ENCODE measurements at places on chromosomes 6 and 20. TPM values are rescaled to one million over a fixed set of nuclear protein-coding genes. Genes with fewer than 3 reads are reported as not detected.

Gene TRAPPC3L
- not detected for polyA plus RNA-seq

Gene C6orf141
- 29.9 TPM for polyA plus RNA-seq

Gene FAM83C
- polyA plus RNA-seq: not detected

Gene PRPH2
- not detected for polyA plus RNA-seq

Gene COX4I2
- polyA plus RNA-seq: not detected

Gene TBXT
- not detected for polyA plus RNA-seq

DNA sequence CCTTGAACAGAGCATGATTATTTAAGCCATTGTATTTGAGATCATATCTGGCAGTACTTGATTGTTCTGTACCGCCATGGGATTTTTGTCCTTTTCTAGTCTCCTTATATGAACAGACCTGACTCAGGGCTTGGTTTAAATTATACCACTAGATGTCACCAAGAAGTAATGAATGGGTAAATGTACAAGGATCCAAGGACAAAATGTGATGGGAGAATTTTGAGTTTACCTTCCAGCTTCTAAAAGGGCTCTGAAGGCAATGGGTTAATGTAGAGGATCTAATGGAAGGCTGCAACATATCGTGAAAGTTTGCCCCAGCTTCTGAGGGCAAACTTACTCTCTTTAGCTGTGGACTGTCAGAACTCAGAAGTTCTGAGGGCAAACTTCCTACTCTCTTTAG, 12.0 kb downstream of the RNF8 start:
- no peak for DNase-seq

- DNase-seq: no peak
Measured at GRCh38 chr6:21663966-21664313, 70.4 kb downstream of the SOX4 start.

GRCh38 chr20:43658069-43658722, 8.7 kb upstream of the MYBL2 start:
- peak; percentile 37 for DNase-seq

DNA sequence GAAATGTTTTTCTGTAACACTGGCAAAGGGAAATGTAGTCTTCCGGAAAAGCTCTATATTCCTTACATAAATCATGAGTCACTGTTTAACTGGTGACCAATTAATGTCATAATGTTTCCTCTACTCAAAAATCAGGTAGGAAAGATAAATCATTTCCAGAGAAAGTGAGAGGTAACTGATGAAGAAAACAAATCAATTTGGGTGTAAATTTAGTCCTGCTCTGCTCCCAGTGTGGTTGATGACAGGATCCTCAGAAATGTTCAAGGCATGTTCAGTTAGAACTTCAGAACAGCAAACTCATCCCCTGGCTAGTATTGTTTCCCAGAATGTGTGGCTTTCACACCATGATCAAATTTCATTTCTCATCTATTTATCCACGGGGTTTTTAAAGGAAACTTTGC, 38.8 kb upstream of the SPACA1 start:
- no peak for DNase-seq

DNA sequence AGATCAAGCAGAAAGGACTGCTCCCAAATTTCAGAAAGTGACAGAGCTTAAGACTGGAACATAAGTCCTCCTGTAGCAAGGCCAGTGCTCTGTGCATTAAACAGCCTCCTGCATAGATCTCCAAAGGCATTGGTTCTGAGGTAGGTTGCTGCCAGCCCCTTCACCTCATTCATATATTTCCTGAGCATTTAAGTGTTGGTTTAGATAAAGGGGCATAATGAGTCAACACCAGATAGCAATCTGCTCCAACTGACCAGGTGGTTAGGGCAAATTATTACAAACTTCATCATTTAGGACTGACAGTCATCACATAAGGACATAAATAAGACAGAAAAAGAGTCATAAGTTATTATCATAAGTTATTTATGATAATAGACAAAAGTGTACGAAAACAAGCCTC, 10.7 kb downstream of the PTPRK start:
- DNase-seq: no peak

DNA sequence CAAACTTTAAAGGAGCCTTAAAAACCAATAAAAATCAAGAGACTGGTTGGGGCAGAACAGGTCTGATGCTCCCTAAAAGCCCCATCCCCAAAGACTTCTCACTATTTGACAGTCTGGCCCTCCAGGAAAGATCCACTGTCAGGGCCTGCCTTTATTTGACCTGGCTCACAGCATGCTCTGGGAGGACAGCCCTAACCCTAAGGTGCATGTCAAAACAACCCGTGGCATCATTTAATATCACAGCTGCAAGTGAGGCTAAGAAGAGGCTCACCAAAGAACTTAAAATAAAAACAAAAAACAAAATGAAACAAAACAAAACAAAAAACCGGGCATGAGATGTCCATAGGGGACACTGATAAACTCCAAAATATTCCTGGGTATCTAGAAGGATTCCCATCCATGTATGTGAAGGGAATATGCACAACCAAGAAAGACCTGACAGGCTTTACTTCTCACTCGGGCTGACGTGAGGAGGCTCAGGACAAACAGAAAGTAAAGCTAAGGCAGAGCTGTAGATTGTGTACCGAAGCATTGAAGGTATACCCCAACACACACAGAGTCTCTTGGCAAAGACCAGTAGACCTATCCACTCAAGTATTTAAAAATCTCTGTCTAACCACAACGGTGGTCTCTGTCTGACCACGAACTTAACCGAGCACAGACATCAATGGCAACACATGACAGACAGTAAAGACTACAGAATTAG, 57.3 kb downstream of the AHI1 start:
- no peak for DNase-seq

GRCh38 chr6:17469006-17469832, 75.8 kb downstream of the CAP2 start:
- no peak for DNase-seq

DNA sequence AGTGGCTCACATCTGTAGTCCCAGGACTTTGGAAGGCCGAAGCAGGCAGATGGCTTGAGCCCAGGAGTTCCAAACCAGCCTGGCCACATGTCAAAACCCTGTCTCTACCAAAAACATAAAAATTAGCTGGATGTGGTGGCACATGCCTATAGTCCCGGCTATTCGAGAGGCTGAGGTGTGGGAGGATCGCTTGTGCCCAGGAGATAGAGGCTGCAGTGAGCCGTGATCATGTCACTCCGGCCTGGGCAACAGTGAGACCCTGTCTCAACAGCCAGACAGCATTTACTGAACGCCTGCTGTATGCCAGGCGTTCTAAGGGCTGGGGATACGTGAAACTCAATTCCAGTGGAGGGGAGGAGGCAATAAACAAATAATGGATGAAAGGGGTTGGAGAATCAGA, 69.9 kb downstream of the ATP9A start:
- DNase-seq: no peak

GRCh38 chr20:13336308-13337089, 115.4 kb downstream of the ISM1 start:
- DNase-seq: peak; percentile 84

- DNase-seq: no peak
Measured at GRCh38 chr6:39388606-39389483, 66.3 kb upstream of the KCNK16 start.

DNA sequence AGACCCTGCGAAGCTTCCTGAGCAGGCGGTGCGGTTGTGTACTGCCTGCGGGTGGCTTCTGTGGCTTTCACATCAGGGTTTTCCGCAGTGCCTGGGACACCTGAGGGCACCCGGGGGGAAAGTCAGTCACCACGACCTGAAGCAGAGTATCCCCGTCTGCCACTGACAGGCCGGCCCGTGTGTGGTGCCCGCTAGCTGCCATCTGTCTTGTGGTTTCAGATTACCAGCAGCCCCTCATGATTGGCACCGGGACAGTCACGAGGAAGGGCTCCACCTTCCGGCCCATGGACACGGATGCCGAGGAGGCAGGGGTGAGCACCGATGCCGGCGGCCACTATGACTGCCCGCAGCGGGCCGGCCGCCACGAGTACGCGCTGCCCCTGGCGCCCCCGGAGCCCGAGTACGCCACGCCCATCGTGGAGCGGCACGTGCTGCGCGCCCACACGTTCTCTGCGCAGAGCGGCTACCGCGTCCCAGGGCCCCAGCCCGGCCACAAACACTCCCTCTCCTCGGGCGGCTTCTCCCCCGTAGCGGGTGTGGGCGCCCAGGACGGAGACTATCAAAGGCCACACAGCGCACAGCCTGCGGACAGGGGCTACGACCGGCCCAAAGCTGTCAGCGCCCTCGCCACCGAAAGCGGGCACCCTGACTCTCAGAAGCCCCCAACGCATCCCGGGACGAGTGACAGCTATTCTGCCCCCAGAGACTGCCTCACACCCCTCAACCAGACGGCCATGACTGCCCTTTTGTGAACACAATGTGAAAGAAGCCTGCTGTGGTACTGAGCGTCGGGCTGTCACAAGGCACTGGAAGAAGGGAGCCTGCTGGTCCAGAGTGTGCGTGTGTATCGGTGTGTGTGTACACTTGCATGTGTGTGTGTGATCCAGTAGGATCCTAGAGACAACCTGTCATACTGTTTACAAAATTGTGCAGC, 54.4 kb downstream of the GOPC start:
- no peak for DNase-seq

- no peak for DNase-seq
Measured at GRCh38 chr20:41342474-41343464, 2.1 kb downstream of the LPIN3 start.

GRCh38 chr6:125612345-125612846, 137.0 kb upstream of the HEY2 start:
- DNase-seq: no peak

GRCh38 chr6:113009682-113010081, 662.6 kb downstream of the RFPL4B start:
- no peak for DNase-seq

GRCh38 chr20:53654932-53655624, 61.4 kb upstream of the ZNF217 start:
- no peak for DNase-seq

- DNase-seq: no peak
Measured at GRCh38 chr6:39263303-39264037, 34.2 kb upstream of the KCNK5 start.

DNA sequence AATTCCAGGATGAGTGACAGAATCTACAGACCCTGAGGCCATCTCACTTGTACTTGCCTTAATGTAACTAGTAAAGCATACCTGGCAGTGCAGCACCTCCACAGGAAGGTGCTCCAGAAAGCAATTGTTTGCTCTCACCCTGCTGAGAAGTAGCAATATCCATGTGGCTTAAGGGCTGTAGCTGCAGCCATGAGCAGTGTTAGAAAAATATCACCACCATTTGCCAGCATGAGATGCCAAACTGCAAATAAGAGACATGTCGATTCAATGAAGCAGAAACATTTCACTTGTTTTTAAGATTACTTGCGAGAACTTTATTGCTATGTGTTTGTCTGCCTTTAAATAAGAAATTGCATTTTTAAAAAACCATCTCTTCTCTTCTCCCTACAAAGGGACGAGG, 151.5 kb downstream of the PRL start:
- DNase-seq: no peak

- no peak for DNase-seq
Measured at GRCh38 chr6:72626126-72626525, 4.3 kb downstream of the KCNQ5 start.
